ENCODE measurements at places on chromosomes 4 and X.

DNA sequence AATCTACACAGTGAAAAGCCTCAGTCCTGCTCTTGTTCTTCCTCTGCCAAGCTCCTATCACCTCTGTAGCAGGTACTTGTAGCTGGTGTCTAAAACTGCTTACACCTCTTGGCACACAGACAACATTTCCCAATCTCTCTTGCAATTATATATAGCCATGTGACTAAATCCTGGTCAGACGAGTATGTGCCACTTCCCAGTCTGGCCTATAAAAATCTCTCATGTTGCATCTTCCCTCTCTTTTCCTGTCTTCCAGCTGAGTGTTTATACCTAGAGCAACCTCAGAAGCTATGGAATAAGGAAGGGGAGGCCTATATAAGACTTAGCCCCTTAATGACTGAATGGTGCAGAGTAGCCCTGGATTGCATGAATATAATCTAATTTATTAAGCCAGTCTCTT, 105.8 kb downstream of the RNF150 start:
- DNase-seq: no peak

- DNase-seq: no peak
Observed at GRCh38 chr4:168574581-168575295, 77.9 kb downstream of the PALLD start.

DNA sequence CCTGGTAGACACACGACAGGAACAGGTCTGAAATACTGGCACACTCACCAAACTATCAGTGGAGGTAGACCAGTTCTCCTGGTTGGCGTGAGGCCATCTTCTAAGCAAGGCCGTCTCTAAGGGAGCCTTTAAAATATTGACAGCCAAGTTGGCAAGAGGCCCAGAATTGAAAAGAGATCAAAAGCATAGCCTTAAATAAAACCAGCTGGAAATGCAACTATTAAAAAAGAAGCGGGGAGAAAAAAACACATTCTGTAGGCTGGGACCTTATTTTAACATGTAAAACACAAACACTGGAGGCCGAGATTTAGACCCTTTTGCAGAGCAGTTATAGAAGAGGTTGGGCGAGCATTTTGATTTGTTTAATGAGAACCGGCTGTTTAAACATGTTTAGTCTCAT, 233.0 kb upstream of the CLNK start:
- DNase-seq: no peak

GRCh38 chrX:27675493-27675892, 85.3 kb downstream of the DCAF8L2 start:
- no peak for DNase-seq

- DNase-seq: no peak
Observed at GRCh38 chr4:102585329-102585728, 84.2 kb downstream of the NFKB1 start.

DNA sequence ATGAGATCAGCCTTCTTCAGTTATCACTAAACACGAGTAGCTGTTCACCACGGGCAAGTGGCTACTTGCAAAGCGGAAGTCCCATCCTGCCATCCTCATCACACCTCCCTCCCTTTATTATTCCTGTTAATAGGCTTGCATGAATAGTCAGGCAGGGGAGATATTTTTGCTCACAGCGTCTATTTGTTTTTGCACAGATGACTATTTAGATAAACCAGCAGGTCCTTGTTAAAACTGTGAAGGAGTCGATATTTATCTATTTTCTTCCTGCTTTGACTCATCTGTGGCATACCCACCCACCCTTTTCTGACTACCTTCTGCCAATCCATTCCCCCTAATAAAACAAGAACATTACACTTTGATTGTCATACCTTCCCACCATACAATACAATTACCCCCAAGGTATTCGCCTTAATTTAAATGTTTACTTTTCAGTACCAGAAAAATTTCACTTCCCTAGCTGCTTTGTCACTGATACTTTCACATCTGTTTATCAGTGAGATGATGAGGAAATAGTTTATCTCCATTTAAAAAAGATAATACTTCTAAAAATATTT, 96.6 kb upstream of the BANK1 start:
- DNase-seq: no peak

DNA sequence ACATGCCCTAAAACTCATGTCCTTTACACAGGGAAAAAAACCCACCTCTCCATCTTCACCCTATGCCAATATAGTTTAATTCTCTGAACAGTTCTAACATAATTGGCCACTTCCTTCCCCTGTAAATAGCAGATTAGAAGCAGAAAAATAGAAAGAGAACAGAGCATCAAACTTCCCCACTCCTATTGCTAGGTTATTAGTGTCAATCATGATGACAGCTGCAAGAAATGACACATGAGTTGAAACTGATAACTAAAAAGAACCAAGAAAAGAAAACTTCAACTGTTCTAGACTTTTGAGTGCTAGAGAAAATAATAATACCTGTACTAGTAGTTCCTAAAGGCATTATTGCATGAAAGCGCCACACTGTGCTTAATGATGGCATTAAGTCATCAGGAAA, 284.5 kb upstream of the TRPC5 start:
- DNase-seq: no peak

DNA sequence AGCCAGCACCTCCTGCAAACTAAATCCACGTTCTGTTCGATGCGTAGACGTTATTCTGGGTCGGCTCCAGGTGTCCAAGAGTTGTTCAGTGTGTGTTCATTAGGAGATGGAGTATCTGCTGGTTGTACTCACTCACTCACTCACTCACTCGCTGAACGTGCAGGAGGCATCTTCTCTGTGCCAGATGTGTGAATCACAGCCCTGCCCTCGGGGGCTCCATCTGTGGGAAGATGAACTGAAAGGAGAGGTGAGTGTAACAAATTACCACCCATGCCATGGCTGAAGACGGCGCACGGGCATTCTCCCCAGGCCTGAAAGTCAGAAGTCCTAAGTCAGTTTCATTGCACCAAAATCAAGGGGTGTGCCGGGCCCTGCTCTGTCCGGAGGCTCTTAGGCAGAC, 16.1 kb downstream of the NSG1 start:
- no peak for DNase-seq

DNA sequence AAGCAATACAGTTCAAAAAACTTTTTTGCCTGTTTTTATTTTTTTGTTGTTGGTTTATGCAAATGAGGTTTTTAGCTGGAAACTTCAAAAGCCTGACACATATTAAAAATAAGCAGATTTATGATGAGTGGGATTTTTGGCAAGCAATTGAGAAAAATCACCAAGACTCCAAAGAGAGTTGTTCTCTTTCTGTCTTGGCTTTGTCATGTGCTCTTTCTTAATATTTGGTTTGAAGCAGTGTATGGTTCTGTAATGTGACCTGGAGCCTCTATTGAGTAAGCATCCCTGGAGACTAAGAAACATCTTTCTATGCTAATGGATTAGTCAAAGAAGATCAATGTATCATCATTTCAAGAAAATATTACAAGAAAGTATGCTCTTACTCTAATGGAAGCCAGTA, 11.7 kb downstream of the TRIM2 start:
- no peak for DNase-seq

DNA sequence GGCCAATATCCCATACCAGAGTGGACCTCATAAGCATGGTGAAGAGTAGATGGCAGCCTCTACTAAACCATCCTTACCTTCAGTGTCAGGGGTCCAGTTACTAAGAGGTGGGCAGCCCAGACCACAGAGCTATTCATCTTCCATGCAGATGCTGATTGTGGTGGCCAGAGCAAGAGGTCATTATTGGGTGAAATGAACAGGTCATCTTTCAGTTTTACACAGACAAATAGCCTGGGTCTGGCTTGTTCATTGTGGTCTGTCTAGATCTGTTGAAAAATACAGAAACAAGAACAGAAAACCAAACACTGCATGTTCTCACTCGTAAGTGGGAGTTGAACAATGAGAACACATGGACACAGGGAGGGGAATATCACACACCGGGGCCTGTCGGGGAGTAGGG, 71.3 kb downstream of the PAK3 start:
- DNase-seq: no peak

DNA sequence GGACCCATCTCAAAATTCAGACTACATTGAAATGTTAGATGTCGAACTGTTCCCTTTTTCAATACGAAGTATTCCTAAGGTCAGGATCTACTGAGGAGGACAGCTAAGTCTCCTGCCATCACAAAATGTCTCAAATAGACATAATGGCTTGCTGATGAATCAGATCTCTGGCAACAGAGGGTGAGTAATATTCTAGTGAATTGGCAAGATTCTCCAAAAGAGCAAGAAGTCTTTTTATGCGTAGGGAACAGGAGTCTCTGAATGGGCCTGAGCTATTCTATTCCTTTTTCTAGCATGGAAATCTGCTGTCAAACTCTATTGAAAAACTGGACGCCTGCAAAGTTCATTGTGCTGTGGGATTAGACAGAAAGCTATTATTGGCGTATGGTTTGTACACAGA, 145.4 kb downstream of the FNIP2 start:
- DNase-seq: no peak

DNA sequence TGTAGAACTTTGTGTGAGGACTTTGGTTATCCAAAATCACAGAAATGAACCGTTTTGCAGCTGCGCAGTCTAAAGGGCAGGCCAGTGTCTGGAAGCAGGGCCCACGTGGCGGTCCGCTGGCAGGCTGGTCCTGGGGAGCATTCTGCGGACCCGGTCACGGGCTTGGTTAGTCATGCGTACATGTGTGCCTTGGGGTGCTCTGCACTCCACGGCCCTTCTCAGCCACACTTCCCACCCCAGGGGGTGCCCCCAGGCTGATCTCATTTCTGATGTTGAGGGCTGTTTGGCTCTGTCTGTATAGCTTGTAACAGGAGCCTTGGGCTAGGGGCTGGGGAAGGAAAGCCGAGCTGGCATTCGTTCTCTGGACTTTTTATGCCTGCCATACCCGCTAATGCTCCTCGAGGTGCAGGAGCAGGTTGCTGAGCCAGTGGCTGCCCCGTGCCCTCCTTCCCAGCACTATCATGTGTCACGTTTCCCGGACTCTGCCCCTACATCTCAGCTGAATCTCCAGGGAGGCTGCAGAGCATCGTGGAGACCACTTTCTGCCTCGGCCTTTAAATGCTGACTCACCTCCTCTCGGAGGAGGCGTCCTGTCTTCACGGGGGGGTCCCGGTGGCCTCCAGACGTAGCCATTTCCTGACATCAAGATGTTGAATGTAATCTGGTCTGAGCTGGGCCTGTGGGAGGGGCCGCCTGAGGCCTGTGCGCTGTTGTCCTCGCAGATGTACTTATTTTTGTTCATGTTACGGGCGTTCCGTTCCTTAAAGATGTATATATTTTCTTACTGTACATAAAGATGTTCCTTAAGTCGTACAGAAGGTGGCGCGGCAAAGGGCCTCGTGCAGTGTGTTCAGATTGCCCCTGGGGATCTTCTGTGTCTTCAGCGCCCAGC, 11.4 kb upstream of the TADA2B start:
- no peak for DNase-seq

- no peak for DNase-seq
Observed at GRCh38 chrX:97267396-97268181, 383.9 kb downstream of the RPA4 start.

DNA sequence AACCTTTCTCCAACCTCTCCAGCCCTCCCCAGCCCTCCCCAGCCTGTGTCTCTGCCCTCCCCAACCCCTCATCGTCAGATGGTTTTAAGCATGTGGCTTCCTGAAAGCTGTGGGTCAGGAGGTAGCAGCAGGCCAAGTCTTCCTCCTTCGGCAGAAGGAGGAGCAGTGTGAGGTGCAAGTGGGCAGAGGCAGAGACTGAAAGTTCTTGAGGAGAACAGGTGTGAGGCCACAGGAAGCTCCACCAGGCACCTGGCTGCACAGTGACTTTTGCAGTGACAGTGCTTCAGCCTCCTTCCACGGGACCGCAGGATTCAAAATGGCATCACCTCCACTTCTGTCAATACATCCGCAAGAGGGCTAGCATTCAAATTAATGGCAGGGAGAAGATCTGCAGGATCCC, 203.9 kb upstream of the LEF1 start:
- no peak for DNase-seq

- no peak for DNase-seq
Observed at GRCh38 chrX:82335772-82336171, 1133.9 kb downstream of the SH3BGRL start.

DNA sequence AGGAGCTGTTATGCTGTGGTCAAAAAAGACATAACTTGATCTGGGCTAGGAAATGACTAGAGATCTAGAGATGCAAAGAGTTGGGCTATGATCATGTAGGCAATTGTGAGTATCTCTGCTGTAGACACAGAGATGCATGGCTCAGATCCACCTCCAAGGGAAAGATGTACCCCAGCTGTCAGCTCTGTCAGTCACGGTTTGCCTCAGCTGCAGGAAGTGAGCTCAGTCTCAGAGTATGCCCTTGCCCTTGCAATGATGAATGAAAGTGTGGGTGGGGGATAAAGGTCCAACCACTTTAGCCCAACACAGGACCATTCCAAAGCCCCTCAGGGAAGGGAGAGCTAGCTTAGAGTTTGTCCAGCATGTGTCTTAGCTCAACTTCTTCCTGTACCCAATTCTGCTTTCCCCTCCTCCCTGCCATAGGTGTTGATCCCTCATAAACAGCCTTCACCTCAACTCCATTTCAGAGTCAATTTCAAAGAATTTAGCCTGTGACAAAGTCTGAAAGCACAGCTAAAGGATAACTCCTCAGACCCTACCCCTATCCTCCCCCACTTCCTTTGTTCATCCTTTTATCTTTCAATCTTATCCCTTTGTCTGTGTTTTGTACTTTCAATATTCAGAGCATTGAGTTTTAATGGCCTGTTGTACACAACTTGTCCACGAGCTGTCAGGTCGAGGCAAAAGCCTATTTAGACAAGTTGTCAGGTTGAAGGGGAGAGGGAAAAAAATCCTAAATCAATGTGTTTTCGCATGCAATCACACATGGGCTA, 90.6 kb downstream of the MID1IP1 start:
- DNase-seq: no peak

DNA sequence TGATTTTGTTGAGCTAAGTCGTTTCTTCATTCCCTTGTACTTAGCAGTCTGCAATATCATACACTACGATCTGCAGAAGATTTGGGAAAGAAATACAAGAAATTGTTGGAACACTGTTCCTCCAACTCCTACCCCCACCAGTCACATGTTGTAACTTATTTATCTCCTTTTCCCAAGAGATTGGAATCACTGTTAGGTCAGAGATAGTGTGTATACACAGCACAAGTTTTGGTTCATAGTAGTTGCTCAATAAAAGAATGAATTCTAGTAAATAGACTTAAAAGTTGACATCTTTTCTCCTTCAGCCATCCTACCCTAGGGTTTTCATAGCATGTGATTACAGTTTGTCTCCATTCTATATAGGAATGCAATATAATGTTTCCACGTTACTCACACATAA, 68.8 kb downstream of the ARFIP1 start:
- DNase-seq: no peak

DNA sequence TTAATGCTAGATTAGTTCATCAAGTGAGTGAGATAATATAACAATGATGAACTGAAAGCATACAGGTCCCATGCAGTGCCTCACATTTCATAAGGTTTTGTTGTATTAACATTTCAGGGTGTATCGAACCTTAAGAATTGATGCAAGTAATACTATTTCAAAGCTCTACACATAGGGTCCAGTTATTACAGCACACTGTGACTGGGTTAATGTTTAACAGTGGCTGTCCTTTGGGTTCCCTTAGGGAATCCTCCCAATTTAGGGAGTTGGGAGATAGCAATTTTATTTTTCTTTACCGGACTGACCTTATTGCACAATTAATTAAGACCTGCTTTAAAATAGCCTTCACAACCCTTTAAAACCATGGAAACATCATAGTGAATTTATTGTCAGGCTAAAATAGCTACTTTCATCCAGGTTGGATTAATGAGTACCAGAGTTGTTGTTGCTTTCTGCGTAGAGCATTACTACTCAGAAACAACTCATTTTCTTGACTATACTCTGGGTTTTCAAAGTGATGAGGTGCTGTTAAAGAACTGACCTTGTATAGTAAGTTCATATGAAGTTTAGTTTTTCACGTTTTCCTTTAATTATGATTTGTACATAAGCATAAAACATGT, 134.4 kb downstream of the AKAP4 start:
- DNase-seq: no peak

GRCh38 chrX:150902434-150903109, 4.1 kb upstream of the CD99L2 start:
- no peak for DNase-seq
